ENCODE measurements at places on chromosomes 12 and 14. TPM values are rescaled to one million over a fixed set of nuclear protein-coding genes. Genes with fewer than 3 reads are reported as not detected.

GRCh38 chr14:101928415-101928841 lies 35.9 kb upstream of the DYNC1H1 start:
- no peak for DNase-seq

MYO1H gene
- polyA plus RNA-seq = not detected

GRCh38 chr14:101986953-101987352 lies 22.6 kb downstream of the DYNC1H1 start:
- no peak for DNase-seq

- no peak for DNase-seq
These were observed 1.8 kb downstream of the GPR162 start for GRCh38 chr12:6823182-6824084.

NRXN3 gene
- not detected for polyA plus RNA-seq

DNA sequence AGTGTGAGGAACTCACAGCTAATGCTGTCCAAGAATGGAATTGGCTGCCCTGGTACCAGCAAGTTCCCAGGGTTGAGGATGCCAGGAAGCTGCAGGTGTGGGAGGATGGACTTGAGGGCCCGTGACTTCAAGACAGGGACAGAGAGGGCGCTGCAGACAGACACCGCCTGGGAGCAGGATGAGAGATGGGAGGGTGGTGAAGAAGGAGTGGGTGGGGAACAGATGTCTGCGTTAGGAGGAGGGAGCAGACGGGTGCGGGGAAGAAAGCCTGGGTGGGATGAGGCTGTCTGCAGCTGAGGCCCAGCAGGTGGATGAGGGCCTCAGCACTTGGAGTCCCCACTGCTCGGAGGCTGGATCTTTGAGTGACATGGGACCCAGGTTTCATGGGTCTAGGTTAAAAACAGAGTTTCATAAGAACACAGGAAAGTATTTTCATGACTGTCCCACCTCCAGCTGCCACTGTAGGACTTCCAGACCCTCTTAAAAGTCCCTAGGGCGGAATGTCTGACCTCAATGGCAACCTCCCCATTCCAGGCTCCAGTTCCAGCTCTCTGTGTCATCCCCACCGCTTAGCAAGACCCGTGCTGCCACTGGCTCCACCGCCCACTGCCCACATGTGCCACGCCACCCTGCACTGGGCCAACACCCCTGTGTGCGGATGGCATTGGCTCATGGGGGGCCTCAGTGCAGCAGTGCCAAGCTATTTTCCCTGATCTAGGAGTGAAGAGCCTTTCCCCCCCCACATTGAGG lies 70.3 kb upstream of the SCN8A start:
- DNase-seq = no peak

KRT2 gene
- not detected for polyA plus RNA-seq

GRCh38 chr12:115811929-115812328 lies 465.6 kb downstream of the MED13L start:
- no peak for DNase-seq

GRCh38 chr12:81077686-81078441 lies at the start of gene ACSS3:
ACSS3 (plus strand) TSS chr12:81078079; CDS start chr12:81078121, 42 bp downstream.
- peak; percentile 68 for DNase-seq

EIF2B1 gene
- 42.1 TPM for polyA plus RNA-seq

- peak; percentile 2 for DNase-seq
These were observed 38.1 kb downstream of the CIT start for GRCh38 chr12:119838826-119839600.

GRCh38 chr14:82075566-82075965 lies 541.9 kb upstream of the SEL1L start:
- peak; percentile 43 for DNase-seq

- DNase-seq = no peak
These were observed 22.8 kb downstream of the COX8C start for GRCh38 chr14:93369713-93370266.

OASL gene
- polyA plus RNA-seq = 0.20 TPM

Measured in muscle of arm (tissue), 14 donors.